ENCODE measurements at places on chromosomes 4 and X. TPM values are rescaled to one million over a fixed set of nuclear protein-coding genes. Genes with fewer than 3 reads are reported as not detected.
A peak's percentile ranks its signal among the peaks of the same experiment; 100 is the strongest.

Gene OTC
- total RNA-seq, result not detected

DNA sequence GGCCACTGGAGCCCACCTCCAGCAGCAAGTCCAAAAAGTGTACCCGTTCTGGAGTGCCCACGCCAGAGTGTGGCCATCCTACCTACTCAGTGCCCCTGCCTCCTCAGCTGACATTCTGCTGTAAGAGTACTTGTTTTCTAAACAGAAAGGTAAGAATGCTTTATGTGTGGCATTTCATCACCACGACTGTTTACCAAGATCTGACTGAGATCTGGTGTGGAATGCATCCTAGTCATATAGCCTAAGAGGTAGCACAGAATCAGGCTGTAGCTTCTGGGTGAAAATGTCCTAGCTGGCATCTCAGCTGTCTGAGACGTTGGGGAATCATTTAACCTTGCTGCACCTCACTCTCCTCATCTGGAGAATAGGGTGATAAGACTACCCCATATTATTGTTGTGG lies 638.7 kb upstream of the TENM3 start:
- H3K4me1 ChIP-seq, result no peaks in the 10 kb centered on the region
- no peaks in the 10 kb centered on the region for H3K27me3 ChIP-seq
- H3K27ac ChIP-seq, result no peak overlapping the region
- no peak for DNase-seq
- no peaks in the 10 kb centered on the region for H3K36me3 ChIP-seq

DNA sequence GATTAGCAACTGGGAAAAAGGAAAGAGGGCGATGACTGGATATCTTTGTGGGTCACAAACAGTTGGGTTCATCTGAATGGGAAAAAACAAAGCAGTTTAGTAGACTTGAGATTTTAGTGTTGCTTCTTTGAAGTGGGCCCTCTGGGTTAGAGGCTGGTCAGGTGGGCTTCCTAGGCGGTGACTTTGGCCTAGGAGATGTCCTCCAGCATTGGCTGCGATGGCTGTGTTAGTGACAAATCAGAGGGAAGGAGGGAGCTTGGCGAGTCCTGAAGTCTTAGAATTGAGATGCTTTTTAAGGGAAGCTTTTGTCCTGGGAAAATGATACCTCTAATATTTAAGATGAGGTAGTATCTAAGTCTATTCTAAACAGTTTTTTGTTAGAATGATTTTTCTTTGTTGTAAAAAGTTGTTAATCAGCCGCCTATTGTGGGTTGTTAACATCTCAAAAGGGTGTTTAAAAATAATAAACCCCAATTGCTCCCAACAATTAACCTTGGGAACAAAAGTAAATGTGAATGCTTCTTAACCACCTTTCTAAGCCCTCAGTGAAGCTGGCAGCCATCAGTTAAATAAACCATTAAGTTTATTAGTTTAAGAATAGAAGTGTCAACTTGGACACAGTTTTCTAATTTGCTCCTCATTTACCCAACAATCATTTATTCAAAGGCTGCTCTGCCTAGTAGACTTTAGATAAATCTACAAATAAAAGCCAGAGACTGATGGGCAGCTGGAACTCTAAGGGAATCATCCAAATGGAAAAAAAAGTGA lies 31.7 kb downstream of the DLG3 start:
- H3K4me3 ChIP-seq, result no peak overlapping the region
- H3K36me3 ChIP-seq, result no peaks in the 10 kb centered on the region
- no peak for DNase-seq
- peak overlapping the region; percentile 3 for H3K27ac ChIP-seq
- H3K27me3 ChIP-seq, result peaks cover 17% of the 10 kb centered on the region

DNA sequence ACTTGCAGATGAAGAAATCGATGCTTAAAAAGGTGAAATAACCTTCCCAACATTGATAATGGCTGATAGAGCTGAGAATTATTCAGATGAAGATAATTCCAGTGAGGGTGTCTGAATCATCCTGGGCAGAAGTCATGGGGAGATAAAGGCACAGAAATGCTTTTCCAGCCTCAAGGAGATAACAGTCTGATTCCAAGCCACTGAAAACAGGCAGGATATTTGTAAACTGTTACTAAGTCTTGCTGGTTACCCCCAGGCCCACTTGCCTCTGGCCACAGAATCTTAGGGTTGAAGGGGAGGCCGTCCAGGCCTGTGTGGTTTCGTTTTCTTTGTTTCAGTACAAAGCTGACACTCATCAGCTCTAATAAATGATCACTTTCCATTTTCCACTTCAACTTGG lies 158.5 kb downstream of the SH3KBP1 start:
- DNase-seq, result no peak
- H3K36me3 ChIP-seq, result no peaks in the 10 kb centered on the region
- no peaks in the 10 kb centered on the region for H3K4me1 ChIP-seq
- H3K27me3 ChIP-seq, result no peaks in the 10 kb centered on the region
- H3K27ac ChIP-seq, result peak overlapping the region; percentile 44

Gene SPRY1
- 191 TPM for total RNA-seq
